SHP77 treated with DMSO at 0.1 percent for 48 hours (cell line): ENCODE measurements at places on chromosomes 3 and 15.

GRCh38 chr3:126205717-126206655 is 25.6 kb upstream of the ALDH1L1 start:
- DNase-seq = no peak

- DNase-seq = no peak
Observed at GRCh38 chr15:33278816-33279612, 31.8 kb upstream of the RYR3 start.

DNA sequence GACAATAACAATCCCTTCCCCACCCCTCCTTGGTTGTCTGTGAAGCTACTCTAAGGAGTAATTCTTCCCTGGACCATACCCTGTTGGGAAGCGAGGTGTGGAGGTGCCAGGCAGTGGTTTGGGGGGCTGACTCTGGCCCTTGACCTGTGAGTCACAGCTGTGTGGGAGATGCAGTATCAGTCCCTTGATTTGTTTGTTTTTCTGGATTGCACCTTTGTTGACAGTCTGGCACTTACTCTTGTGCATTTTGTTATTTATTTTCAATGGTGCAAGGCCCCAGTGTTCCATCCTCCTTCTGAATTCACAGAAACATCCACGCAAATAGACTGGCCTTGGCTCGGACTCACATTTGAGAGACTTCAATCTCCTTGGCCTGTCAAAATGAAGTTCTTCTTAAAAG is 29.7 kb downstream of the TMEM45A start:
- DNase-seq = no peak

DNA sequence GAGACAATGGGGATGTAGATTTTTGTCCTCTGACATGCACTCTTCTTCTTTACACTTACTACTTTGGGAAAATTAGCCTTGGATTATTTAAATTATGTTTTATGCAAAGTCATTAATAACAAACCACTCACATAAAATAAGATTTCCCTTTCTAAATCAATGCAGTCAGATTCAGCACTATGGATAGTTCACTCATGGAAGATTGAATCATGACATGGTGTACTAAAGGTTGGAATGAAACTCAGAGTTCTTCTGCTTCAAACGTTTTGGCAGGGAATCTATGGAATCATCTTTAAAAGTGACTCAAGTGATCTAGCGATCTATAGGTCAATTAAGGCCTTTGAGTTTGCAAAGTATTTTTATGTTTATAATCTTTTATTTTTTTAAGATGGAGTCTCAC is 154.3 kb downstream of the KCNMB2 start:
- no peak for DNase-seq

GRCh38 chr3:128554100-128554464 is 61.1 kb upstream of the GATA2 start:
- DNase-seq = no peak

- DNase-seq = no peak
Observed at GRCh38 chr3:42880183-42880582, 4.5 kb upstream of the CYP8B1 start.

DNA sequence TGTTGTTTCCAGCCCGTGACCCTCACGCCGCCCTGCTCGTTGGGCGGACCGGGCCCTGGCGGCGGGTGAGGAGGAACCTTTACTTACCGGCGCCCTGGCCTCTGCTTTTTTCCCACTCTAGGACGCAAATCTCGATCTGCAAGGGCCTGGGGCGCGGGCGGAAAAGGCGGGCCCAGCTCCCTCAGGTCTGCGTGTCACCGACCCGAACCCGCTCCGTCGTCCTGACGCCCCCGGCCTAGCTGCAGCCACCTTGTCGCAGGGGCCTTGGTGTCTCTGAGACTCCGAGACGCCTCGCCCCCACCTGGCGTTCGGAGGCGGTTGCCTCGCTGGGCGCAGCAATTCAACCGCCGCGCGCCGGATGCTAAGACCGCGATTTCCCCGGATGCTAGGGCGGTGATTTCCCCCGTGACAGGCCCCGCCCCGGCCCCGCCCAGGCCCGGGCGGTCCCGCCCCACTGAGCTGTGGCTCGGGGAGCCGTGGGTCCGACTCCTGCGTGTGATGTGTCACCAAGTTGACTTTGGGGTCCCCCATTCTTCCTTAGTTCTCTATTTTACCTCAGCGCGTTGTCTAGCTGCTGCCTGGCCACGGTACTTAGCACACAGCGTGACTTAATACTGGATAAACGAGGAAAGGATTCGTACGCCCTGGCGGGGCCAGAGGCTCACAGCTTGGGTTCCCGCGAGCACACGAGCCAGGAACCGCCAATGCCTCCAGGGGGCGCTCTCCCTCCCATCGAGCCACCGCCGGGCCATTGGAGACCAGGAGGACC is at the start of gene RPL39L:
RPL39L (minus strand) TSS at position 371 of the 769 bp plus-strand sequence. CDS start 18,196 bp downstream, outside the sequence.
- DNase-seq = no peak

DNA sequence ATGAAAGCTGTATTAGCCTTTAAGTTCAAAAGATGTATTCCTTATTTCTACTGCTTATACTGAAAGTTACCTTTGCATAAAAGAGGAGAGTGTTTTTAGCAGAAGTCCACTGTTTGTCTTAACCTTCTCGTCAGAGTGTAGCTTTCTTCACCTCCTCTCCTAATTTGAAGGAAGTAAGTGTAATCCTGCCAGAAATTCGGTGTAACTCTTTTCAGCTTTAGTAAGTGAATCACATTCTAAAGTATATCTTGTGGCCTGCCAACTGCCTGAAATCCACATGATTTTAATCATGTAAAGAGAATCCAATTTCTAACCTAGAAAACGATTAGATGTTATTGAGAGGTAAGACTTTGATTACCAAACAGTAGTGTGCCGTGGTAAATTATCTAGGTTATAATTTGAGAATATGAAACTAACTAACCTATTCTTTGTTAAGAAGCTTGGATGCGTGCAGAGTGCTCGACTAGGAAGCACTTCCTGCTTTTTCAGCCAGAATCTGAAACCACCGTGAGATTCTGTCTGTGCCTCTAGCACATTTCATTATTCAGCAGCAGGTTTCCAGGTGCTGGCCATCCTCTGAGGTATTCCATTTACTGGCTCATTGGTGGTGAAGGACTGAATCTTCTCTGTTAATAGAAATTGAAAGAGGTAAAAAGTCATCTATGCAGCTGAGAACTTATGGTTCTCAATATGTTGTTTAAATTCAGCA is 7.5 kb downstream of the GYG1 start:
- no peak for DNase-seq

DNA sequence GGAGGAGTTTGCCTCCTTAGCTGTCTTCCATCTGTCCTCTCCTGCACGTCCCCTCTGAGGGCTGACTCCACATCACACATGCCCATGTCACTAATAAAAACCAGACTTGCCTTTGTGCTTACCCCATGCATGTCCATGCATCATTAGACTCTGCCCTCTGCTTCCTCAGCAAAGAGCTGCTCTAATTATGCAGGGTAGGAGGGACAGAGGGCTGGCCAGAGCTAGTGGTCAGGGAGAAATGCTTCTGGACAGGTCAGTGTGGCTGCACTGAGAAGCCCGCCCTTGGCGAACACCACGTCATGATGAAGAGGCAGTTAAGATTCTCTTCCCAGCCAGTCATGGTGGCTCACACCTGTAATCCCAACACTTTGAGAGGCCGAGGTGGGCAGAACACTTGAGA is 8.9 kb downstream of the CA12 start:
- DNase-seq = no peak

DNA sequence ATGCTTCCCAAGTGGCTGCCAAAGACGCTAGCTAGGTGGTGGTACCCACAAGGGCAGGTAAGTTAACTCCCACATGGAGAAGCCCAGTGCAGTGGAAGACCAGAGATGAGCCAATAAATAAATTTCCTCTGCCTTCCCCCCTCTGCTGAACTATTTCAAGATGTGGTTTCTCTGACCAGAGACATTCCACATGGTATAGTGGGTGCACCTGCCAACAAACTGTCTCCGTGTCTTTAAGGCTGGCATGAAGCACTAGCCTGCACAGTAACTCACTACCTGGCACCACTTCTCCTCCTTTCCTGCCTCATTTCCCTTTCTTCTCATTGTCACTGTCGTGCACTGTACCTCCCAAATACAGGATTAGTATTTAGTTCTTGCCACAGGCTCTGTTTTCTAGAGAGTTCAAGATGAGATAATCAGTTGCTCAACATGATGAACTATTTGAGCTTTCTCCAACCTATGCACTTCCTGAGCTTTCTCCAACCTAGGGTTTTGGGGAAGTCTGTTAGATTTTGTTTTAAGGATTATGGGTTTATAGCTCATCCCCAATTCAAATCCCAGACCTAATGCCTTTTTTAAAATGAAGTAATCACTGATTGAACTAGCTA is 8.4 kb upstream of the CRTAP start:
- no peak for DNase-seq
